ENCODE measurements at places on chromosomes 11 and 22.

DNA sequence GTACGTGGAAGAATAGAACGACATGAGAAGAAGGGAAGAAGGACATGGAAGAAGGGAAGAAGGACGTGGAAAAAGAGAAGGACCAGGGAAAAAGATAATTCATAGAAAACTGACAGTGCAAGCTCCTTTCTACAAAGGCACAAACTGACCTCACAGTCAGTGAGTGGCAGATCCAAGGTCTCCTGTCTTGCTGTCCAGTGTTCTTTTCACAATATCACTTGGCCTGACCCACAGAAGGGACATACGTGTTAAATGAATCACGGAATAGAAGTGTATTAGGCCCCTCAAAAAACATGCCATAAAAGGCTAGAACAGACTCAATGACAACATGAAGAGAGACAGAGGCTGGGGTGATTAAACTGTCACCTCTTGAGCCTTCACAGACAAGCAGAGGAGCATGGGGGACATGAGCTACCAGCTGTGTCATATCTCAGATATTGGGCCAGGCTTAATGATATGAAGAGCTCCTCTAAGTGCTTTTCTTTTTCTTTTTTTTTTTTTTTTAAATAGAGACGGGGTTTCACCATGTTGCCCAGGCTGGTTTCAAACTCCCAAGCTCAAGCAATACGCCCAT lies 4.6 kb downstream of the ASCC2 start:
- DNase-seq = no peak

DNA sequence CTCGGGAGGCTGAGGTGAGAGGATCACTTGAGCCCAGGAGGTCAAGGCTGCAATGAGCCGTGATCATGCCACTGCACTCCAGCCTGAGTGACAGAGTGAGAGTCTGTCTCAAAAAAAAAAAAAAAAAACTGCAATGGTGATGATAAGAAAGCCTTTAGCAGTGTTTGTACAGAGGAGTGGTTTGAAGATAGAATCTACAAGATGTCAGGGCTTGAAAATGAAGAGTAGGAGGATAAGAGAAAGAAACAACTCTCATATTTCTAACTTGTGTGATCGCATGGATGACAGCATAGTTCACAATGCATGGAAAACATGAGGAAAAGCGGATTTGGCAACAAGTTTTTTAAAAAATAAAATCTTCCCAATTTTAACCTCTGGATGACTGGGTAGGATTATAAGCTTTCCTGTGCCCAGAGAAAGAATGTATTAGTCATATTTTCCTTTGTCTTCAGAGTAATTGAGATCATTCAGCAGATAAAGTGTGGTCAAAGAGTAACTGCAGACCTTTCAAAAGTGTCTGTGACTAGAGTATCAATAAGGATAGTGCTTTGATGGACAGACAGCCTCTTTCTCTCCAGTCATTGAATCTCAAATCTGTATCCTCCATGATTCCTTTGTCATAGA lies 328.1 kb downstream of the CASP12 start:
- no peak for DNase-seq

DNA sequence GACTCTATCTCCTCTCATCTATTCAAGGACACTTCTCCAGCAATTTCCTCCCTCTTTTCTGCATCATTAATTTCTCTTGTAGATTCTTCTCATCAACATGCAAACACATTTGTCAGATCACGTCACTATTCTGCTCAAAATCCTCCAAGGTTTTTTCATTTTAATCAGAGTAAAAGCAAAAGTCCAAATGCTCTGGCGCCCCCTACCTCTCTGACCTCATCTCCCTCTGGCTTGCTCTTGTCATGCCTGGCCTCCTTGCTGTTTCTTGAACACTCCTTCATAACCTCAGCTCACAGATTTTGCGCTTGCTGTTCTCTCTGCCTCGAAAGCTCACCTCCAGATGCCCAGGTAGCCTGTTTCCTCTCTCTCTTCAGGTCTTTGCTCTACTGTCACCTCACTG lies 22.4 kb downstream of the RTCB start:
- DNase-seq = no peak

DNA sequence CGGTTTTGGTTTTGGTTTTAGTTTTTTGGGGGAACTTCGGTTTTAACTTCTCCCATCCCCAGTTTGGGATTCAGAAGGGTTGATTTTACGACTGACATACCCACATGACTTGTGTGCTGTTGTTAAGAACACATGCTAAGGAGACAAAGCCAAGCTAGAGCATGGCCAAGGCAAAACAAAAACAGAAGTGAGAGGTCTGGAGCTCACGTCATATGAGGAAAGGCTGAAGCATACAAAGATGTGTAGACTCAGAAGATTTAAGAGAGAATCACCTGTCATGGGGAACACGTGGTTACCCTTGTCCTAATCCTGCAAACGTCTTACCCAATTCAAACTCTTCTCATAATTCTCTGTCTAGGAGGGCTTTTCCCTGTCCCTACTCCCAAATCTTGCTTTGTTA lies 465.0 kb downstream of the FAM181B start:
- DNase-seq = no peak

DNA sequence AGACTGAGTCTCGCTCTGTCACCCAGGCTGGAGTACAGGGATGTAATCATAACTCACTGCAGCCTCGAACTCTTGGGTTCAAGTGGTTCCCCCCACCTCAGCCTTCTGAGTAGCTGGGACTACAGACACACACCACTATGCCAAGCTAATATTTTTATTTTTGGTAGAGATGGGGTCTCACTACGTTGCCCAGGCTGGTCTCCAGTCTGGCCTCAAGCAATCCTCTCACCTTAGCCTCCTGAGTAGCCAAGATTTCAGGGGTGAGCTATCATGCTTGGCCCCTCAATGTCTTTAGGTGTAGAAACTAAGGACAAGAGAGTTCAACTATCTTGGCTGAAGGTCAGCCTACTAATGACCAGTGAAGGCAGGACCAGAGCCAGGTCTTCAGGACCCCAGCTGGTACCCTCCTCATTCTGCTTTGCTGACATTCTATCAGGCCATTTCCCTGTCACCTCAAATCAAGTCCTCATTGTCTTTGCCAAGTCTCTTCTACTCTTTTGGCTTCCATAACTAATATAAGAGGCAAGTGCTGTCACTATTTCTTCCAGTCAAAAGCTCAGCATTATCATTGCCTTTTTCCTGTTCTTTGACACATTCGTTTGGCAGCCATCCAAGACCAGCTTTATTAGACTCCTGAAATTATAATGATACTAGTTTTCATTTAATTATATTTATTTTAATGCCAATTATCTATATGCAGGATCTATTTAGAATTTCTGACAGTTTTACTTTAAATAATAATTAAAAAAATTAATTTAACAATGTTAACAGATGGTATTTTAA lies 264.2 kb upstream of the PITPNB start:
- no peak for DNase-seq

DNA sequence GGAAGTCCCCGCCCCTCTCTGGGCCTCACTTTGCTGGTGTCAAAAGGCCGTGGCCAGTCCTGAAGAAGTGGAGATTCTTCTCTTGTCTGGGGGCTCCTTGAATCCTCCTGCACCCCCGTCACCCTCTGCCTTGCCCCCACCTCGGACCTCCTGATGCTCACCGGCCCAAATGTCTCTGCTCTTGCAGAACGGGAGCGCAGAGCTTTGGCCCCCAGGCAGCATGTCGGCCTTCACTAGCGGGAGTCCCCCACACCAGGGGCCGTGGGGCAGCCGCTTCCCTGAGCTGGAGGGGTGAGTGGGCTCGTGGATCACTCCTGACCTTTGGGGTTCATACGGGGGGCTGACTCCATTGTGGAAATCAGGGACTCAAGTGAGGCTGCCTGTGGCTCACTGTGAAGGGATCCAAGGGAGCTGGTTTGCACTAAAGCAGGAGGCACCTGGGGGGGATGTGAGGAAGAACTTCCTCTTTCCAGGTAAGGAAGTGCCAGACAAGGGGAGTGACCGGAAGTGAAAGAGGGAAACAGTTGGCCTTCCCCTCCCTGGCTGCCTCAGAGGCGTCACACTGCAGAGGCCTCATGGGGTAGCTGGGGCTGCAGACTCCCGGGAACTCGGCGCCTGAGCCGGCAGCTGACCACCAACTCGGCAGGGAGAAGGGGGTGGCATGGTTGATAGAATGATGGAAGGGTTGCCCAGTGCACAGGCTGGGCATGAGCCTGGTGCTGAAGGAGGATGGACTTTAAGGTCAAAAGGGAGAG lies 23.1 kb downstream of the CSF2RB start:
- DNase-seq = no peak

- DNase-seq = peak; percentile 30
These were observed 59.2 kb downstream of the CACNG2 start for GRCh38 chr22:36644333-36644757.

- no peak for DNase-seq
These were observed 382.2 kb upstream of the CADM1 start for GRCh38 chr11:115886422-115886733.

DNA sequence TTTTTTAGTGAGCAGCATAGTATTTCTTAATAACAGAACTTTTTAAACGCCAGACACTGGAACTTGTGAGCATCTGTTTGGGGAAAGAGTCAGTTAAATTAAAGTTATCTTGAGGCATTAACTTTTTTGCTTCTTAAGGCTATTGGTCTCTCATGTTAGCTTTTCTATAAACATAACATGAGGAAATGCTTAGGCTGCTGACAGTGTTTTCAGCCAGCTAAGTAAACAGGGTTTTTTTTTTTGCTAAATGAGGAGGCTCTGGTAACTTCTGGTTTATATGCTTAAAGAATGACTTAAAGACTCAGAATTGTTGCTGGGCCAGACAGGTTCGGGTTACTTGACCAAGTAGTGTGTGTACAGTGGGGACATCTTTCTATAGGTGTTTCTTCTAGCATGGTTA lies 95.8 kb upstream of the ALKBH3 start:
- no peak for DNase-seq

DNA sequence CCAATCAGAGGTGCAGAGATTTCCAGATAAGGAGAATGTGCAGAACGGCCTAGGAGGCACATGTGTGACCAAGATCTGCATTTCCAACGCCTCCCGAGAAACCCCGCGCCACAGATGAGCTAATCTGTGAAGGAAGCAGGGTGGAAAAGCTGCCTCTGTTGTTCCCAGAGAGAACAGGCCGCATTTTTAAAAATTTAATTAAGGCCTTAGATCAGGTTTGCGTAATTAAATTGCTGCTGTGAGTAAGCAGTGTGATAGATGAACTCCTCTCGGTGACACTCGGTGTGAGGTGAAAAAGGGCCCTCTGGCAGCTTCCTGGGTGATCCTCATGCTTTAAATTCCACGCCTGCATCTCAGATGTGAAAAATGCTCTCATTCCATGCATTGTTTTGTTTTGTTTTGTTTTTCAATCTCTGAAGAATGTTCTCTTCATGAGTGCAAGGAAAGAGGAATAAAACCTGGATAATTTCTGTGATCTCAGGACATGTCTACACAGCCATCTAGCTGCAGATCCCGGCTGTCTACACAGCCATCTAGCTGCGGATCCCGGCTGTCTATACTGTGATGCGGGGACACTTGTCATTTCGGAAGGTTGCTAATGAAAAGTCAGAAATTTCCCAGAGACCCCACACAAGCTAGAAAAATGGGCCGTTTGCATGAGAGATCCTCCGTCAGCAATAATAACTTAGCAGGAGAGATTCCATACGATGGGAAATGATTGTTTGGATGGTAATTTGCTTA lies 1398.9 kb downstream of the BRD1 start:
- no peak for DNase-seq

GRCh38 chr11:123559523-123559955 lies 94.9 kb downstream of the SCN3B start:
- DNase-seq = no peak

DNA sequence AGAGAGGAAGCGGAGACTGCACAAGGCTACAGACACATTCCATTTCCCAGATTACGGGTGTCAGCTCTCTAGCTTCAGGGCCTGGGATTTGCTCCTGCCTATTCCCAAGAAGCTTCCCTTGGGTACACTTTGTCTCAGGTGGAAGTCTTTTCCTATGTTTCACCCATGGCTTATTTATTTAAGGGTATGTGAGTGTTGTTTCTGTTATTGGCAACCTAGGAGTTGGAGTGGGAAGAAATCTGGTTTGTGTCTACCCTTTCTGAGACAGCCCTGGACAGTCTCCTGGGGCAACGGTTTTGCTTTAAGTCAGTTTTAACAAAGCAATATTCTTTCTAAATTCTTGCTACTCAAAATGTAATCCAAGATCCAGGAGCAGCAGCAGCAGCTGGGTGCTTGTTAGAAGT lies 127.0 kb downstream of the MICAL2 start:
- DNase-seq = no peak

DNA sequence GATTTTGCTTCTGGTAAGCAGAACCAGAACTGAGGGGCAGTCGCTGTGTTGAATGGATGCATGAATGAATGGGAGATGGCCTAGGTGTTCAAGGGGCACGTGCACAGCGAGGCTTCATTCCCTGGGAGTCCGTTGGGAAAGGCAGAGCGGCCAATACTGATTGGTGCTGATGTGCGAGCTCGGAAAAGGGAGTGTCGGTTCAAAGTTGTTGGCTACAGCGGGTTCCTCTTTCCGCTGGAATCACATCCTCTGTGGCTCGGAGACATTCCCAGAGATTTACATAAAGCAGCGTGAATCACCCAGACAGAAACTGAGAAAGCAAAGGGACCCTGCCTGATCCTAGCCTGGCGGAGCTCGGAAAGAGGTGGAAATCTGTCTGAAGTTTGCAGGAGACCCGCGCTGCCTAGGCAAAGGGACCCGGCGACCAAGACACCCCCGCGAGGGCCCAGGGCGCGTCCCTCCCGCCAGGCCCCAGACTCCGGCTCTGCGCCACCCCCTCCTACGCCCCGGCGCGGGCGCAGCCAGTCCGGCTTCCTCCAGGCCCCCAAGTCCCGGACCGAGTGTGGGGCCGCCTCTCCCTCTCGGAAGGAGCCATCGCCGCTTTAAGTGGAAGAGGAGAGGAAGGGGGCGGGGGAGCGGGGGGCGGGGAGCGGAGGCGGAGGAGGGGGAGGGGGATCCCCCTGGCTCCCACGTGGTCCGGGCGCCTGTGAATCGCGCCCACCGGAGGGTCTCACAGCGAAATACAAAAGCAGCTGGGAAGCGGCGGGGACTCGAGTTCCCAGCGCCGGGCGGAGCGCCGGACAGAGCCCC lies at the start of gene FJX1:
Gene FJX1, plus strand, starts transcription at position 774 of the 810 bp plus-strand sequence. CDS start 177 bp downstream, outside the sequence.
- no peak for DNase-seq

GRCh38 chr11:62536301-62536957 lies 10.2 kb downstream of the AHNAK start:
- DNase-seq = no peak

DNA sequence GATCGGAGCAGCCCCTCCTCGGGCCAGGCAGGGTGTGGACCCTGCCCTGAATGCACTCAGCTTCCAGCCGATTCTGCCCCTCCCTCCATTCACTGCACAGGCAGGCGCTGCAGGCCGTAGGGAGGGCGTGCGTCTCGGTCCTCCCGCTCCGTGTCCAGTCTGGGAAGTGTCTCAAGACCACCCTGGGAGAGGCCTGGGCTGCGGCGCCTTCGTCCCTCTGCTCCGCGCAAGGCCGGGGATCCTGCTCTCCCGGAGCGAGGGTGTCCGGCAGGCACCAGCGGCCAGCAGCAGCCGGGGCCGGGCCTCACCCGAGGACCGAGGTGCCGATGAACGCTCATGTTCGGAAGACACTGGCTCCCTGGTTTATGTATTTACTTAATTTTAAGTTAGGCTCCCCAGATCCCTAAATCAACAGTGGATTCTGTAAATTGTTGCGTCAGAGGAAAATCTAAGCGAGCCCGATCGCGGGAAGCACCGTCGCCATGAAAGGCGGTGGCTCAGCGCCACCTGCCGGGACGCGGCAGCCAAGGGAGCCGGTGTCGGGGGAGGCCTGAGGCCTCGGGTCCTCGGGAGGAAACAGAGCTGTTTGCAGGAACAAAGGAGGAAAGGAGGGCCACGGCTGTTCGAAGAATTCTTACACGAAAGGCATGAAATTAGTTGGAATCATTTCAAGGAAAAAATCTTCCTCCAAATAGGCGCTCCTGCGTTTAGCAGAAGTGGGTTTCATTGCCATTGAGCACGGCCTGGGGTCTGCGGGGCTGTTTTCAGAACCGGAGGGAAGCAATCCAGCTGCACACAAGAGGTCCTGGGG lies 195.3 kb downstream of the BRD1 start:
- DNase-seq = no peak
